ENCODE measurements at places on chromosomes 13 and 19.

- no peak for DNase-seq
These were observed 44.2 kb downstream of the RASA3 start for GRCh38 chr13:114088234-114088633.

DNA sequence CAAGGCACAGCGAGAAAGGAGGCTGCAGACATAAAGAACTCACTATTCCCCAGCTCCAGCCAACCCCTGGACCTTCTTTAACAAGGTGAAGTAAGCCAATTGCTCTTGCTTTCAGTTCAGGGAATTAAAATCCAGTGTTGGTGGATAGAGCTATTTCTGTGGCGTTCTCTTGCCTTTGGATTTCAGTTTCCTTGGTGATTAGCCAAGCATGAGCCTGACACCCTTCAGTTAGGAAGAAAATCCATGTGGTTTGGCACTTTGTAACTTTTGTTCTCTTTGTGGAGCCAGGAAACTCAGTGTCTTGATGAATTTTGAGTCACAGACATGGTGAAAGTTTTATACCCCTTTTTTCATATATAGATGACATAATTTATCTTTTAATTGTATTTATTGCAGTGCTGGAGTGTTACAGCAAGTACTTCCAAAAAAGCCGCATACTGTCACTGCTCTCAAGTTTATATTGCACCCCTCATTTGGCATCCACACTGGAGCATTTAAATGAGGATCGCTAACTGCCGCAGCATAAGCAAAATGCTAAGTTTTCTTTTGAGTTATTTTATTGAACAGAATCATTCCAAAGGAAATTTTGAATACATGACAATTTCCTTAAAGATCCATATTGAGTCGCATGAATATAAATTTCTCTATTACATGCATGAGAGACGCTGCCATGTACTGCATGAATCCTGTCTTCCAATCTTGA lies 406.8 kb downstream of the MYO16 start:
- no peak for DNase-seq

- no peak for DNase-seq
These were observed 6.5 kb downstream of the SPART start for GRCh38 chr13:36339600-36340155.

DNA sequence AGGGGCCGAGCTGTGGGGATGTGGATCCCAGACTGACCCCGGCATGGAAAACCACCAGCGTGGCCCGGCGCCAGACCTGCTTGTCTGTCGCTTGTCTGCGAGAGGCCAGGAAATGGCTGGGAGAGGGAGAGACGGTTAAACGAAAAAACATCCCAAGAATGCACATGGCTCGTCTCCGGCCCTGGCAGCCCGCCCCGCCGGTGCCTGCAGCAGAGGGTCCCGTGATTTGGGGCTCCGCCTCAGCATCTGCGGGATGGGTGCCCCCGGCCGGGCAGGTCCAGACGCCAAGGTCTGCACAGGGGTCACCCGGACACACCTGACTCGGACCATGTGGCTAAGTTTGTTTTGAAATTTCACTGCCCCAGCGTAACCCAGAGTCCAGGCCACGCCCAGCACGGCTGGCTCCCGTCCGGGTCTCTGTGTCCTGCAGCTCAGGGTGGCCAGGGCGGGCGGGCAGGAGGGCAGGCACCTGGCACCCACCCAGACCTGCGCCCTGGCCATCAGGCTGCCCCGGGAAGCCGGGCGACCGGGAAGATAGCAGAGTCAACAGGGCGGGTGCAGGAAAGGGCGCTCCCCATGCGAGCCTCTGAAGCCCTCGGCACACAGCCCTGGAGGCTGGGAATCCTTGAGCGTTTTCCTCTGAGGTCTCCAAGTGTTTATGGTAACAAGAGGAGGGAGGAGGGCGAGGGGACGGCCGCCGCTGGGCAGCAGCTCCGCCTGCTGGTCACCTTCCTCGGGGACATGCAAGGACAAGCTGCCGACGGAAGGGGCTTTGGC lies 103.2 kb downstream of the GADD45B start:
- DNase-seq: peak; percentile 73

- DNase-seq: peak; percentile 68
These were observed 15.4 kb upstream of the MATK start for GRCh38 chr19:3801412-3802096.

GRCh38 chr19:497869-498510 lies 1.7 kb downstream of the MADCAM1 start:
- no peak for DNase-seq

- DNase-seq: no peak
These were observed 59.6 kb downstream of the DCT start for GRCh38 chr13:94419925-94420305.

- DNase-seq: peak; percentile 73
These were observed 111.2 kb downstream of the KCNRG start for GRCh38 chr13:50126263-50126992.

DNA sequence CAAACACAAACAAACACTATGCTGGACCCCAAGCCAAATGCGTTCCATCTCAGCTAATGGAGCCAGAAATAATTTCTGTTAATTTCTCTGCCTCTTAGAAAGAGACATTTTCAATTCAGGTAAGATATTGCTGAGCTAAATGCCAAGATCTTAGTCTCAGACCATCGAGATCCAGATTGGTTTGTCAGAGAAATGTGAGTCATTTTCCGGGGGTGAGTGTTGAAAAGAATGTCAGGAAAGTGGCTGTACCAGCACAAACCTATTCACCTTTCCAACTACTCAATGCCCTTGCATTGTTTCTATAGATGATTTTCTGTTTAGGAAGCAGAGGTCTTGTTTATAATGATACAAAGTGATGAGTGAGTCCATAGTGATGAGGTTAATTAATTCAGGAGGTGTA lies 266.8 kb upstream of the TSHZ3 start:
- DNase-seq: no peak

DNA sequence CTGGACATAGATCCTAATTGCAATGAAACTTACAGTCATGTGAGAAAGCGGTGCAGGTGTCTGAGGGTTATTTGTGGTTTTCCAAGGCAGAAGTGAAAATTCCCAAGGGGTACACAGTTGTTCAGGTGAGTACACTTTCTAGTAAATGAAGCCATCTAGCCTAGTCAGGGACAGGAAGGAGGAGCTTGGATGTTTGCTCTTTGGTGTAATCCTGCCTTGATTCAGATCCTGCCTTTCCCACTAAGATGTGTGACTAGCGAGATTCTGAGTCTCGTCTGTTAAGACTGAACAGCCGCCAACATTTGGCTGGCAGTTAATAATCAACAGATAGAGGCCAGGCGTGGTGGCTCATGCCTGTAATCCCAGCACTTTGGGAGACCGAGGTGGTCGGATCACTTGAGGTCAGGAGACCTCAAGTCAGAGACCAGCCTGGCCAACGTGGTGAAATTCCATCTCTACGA lies 2.5 kb downstream of the RPS9 start:
- DNase-seq: no peak

GRCh38 chr19:3120611-3121276 lies 15.1 kb upstream of the GNA15 start:
- DNase-seq: no peak

DNA sequence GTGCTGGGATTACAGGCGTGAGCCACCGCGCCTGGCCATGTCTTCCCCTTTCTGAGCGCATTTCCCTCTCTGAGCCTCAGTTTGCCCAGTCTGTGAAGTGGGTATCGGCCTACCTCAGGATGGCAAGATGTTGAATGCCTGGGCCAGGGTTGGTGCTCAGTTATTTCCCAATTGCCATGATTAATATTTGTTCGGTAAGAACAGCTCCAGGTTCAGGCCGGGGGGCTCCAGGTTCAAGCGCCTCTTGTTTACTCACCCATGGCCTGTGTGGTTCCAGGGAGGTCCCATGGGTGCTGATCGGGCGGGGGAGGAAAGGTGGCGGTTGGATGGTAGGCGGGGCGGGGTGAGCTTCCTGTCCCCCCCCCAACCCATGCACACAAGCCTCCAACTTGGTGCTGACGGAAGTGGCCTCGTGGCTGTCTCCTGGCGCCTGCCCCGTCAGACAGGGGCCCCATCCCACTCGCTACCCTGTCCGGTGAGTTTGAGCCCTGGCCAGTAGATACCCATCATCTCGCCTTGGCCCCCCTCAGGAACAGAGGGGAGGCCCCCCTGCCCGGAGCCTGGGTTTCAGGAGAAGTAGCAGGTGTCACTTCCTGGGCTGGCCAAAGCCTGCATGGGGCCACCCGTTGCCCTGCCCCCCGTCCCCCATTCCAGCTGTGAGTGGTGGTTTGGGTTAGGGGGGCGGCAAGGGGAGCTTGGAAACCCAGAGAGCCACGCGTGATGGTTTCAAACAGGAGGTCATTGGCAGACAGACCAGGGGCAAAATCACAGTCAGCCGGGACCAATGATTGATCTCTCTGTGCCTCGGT lies at the start of gene FCHO1:
TSS of gene FCHO1 (plus strand) at position 375 of the 809 bp plus-strand sequence. CDS start 3,688 bp downstream, outside the sequence.
- DNase-seq: no peak

GRCh38 chr13:76773448-76774094 lies 112.6 kb downstream of the KCTD12 start:
- DNase-seq: no peak

GRCh38 chr13:55714120-55714519 lies 1426.6 kb upstream of the PRR20A start:
- no peak for DNase-seq

GRCh38 chr13:98581971-98582702 lies 5.2 kb upstream of the STK24 start:
- DNase-seq: peak; percentile 73

- DNase-seq: no peak
These were observed 264.1 kb downstream of the NALCN start for GRCh38 chr13:101152184-101152583.

DNA sequence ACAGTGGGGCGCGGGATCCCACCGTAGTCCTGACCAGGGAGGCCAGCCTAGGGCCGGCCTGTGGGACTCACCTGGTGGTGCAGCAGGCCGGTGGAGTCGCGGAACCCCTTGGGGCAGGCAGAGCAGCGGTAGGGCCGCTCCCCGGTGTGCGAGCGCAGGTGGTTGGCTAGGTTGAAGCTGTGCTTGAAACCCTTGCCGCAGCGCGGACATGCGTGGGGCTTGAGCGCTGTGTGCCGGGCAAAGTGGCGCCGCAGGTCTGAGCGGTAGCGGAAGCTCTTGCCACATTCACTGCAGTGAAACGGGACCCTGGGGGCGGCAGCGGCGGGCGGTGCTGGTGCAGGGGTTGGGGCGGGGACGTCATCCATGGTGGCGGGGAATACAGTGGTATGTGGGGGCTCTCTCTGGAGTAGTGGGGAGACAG lies 1.8 kb downstream of the FIZ1 start:
- DNase-seq: no peak
